Chondrocyte (in vitro differentiated cells): ENCODE measurements at places on chromosomes 4 and X. TPM values are rescaled to one million over a fixed set of nuclear protein-coding genes. Genes with fewer than 3 reads are reported as not detected.
A peak's percentile ranks its signal among the peaks of the same experiment; 100 is the strongest.

DNA sequence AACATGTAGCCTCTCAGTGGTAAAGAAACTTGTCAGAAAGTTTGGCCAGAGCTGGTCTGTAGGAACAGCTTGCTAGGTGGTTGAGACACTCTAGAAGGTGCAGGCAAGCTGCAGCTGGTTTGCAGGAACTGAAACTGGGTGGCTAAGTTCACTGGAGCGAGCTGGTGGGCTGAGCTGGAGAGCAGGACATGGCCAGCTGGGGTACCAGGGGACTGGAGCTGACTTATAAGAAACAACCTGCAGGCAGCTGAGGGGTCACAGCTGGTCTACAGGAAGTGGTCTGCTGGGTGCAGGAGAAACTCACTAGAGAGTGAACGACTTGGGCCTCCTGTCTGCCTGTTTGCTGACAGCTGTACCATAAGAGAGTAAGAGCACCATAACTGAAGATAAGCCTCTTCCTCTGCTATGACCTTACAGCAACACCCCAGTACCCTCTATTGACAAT, 157.1 kb upstream of the LNX1 start:
- H3K4me3 ChIP-seq = no peak overlapping the region
- no peak for DNase-seq
- H3K27ac ChIP-seq = no peak overlapping the region
- H3K36me3 ChIP-seq = peaks cover 1% of the 10 kb centered on the region

DNA sequence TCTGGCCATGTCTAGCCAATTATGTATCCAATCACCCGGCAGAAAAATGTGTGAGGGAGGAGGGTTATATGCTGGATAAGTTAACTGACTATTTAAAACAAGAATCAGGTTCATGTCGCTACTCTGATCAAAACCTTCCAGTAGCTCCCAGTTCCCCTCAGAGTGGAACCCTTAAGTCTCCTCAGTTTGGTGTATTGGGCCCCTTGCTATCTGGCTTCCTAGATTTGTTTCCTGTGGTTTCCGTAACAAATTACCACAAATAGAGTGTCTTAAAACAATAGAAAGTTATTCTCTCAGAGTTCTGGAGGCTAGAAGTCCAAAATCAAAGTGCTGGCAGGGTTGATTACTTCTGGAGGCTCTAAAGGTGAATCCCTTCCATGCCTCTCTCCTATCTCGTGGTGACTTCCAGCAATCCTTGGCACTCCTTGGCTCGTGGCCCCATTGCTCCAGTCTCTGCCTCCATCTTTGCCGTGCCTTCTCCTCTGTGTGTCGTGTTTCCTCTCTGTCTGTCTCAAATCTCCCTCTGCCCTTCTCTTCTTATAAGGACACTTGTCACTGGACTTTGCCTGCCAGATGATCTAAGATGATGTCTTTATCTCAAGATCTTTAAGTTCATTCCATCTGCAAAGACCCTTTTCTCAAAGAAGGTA, 10.5 kb upstream of the ENPP6 start:
- H3K27me3 ChIP-seq = peaks cover 3% of the 10 kb centered on the region
- H3K36me3 ChIP-seq = no peaks in the 10 kb centered on the region
- no peak for DNase-seq
- H3K4me3 ChIP-seq = no peak overlapping the region

- no peaks in the 10 kb centered on the region for H3K36me3 ChIP-seq
- no peak overlapping the region for H3K4me3 ChIP-seq
- no peaks in the 10 kb centered on the region for H3K4me1 ChIP-seq
- peaks cover 2% of the 10 kb centered on the region for H3K27me3 ChIP-seq
- DNase-seq = no peak
- no peak overlapping the region for H3K27ac ChIP-seq
Observed at GRCh38 chr4:178296669-178297068, 854.4 kb upstream of the AGA start.

- no peak overlapping the region for H3K4me3 ChIP-seq
- H3K36me3 ChIP-seq = peaks cover 16% of the 10 kb centered on the region
Observed at GRCh38 chr4:154107337-154107736, 318.5 kb upstream of the SFRP2 start.

GRCh38 chrX:85327060-85327333, 52.5 kb downstream of the POF1B start:
- H3K4me3 ChIP-seq = no peak overlapping the region
- DNase-seq = peak; percentile 67
- H3K4me1 ChIP-seq = no peaks in the 10 kb centered on the region
- no peaks in the 10 kb centered on the region for H3K27me3 ChIP-seq
- H3K36me3 ChIP-seq = no peaks in the 10 kb centered on the region
- H3K27ac ChIP-seq = no peak overlapping the region

- H3K4me3 ChIP-seq = no peak overlapping the region
- H3K4me1 ChIP-seq = no peaks in the 10 kb centered on the region
- no peak overlapping the region for H3K27ac ChIP-seq
- H3K36me3 ChIP-seq = no peaks in the 10 kb centered on the region
Observed at GRCh38 chr4:138716559-138717335, 298.8 kb upstream of the NOCT start.

SUPT20HL1 gene
- total RNA-seq = not detected in 3 replicates

NLGN3 gene
- 0.52 to 1.1 TPM (median 0.87 TPM) in 3 replicates for total RNA-seq

SAGE1 gene
- not detected in 3 replicates for total RNA-seq
